ENCODE measurements at places on chromosomes 1 and 21.

GRCh38 chr1:75014250-75014649, 119.9 kb upstream of the LHX8 start:
- no peak for DNase-seq

DNA sequence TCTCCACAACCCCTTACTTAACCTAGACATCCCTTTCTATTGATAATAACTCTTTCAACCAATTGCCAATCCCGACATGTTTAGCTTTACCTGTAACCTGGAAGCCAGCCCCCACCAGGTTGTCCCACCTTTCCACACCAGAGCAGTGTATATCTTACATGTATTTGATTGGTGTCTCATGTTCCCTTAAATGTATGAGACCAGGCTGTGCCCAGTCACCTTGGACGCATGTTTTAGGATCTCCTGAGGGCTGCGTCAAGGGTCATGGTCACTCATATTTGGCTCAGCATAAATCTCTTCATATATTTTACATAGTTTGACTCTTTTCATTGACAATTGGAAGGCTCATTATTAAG, 5.3 kb upstream of the SLC19A1 start:
- DNase-seq: no peak

DNA sequence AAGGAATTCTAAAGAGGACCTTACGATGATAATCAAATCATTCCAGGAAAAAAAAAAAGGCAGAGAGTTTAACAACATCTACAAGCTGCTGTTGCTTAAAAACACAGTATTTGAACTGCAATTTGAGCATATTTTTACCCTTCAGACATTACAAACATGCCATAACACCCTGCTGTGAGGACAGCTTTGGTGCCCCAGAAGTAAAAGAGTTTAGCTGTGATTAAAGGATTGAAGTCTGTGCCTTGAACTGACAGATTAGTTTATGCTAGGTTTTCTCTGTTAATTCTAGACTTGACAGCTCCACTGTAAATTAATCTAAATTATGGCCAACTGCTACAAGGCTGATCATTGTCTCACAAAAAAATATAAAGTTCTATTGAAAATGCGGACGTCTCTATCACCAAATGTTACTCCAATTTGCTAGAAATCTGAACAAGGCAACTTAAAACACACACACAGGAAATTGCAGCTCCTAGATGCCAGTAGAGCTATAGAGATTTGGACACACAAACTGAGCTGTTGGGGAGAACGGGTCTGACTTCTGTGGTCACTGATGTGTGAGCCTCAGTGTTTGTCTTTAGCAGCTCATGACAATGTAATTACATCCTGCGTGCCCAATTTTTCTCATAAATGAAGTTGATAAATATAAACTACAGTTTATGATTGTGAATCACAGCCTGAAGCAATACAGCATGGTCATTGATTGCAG, 217.9 kb downstream of the NTNG1 start:
- no peak for DNase-seq

- no peak for DNase-seq
Observed at GRCh38 chr1:240936911-240937668, 325.1 kb upstream of the GREM2 start.

DNA sequence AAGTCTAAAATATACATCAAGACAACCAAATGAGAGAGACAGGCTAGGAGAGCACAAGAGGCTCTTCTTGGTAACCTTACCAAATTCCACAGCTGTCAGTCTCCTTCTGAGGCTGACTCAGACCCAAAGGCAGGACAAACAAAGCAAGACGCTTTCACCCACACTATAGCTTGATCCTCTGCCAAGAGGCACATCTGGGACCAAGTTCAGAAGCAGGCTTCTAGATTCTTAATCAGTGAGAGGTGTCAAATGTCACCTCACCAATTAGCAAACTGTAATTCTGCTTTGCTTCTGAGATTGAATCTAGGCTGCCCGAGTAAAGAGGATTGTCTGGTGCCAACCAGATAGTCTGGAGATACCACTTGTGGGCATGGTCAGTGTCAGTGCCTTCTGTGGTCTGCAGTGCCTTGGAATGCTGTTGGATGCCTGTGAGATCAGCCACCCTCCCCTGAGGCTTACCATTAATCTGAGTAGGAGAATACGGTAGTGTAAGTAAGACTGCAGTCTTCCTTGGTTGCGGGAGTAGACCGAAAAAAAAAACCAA, 151.0 kb downstream of the FMN2 start:
- no peak for DNase-seq

DNA sequence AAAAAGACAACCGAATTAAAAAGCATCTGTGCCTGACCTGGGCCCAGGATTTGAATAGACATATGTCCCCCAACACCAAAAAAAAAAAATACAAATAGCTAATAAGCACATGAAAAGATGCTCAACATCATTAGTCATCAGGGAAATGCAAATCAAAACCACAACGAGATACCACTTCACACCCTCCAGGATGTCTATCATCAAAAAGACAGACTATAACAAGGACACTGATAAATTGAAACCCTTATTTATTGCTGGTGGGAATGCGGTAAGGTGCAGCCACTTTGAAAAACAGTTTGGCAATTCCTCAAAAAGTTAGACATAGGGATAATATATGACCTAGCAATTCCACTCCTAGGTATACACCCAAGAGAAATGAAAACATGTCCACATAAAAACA, 72.3 kb upstream of the CAMK1G start:
- no peak for DNase-seq

GRCh38 chr1:188128761-188129160, 1300.0 kb downstream of the PLA2G4A start:
- DNase-seq: no peak

- no peak for DNase-seq
Observed at GRCh38 chr1:29298246-29298645, 61.9 kb downstream of the PTPRU start.

DNA sequence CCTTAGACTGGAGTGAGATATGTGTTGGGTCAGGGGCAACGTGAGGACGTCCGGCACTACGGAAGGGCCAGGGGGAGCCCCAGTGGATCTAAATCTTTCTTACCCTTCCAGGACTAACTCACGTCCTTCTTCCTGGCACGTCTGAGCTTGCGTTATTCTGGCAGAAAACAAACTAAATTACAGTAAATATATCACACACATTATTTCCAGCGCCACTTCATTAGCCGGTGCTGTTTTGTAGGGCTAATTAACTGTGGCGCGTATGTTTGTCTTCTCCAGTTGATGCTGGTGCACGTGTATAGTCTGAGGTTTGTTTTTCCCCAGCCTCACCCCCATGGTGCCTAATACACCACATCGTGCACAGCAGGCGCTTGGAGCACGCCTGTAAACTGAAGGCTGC, 59.2 kb downstream of the TLR5 start:
- DNase-seq: no peak

DNA sequence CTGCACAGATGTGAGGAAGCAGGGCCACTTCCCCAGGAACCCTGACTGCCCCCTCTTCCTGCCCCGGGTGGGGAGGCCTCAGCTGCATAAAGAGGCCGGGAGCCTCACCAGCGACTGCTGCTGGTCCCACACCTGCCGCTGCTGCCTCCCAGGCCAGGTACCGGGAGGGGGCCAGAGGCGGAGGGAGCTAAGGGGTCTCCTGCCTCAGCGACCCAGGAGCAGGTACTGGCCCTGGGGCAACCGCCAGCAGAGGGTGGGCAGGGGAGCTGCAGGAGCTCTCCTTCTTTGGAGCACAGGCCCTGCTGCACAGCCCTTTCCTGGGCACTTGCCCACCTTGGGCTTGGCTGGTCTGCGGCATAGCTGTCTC, 6.8 kb downstream of the GJC2 start:
- no peak for DNase-seq

Data from T-cell (primary cell).